ENCODE measurements at places on chromosomes 6 and 20.

GRCh38 chr6:89122625-89123024 lies 4.8 kb upstream of the SRSF12 start:
- DNase-seq: peak; percentile 35

- no peak for DNase-seq
Measured at GRCh38 chr20:11301699-11302098, 616.0 kb upstream of the BTBD3 start.

- DNase-seq: no peak
Measured at GRCh38 chr6:31252625-31253024, 19.3 kb downstream of the HLA-C start.

GRCh38 chr20:17417225-17417624 lies 114.0 kb downstream of the BFSP1 start:
- no peak for DNase-seq

DNA sequence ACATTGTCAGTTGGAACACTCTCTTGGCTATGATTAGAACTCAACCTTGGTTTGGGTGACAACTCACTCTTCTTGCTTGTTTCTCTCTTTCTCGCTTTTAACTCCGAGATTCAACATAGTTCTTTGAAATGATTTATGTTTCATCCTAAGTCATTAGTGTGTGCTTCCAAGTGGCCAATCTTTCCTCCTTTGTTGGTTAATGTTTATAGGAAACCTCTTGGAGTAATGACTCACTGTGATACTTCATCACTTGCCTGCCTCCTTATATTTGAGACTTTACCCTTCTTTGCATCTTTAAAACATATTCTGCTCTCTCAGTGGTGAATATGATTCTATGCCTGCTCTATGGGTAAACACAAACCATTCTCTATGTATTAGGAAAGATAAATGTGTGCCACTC lies 279.7 kb upstream of the FLRT3 start:
- DNase-seq: no peak

DNA sequence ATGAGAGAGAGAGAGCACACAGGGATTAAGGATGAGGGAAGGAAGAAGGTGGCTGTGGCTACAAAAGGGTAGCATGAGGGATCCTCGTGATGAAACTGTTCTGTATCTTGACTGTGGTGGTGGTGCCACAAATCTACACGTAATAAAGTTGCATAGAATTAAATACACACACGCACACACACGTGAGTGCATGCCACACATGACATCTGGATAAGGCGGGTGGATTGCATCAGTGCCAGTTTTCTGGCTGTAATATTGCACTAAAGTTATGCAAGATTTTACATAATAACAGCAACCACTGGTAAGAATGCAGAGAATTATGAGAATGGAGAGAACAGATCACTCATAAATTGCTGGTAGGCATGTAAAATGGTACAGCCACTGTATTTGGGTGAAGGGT lies 16.9 kb upstream of the STK35 start:
- DNase-seq: no peak

- DNase-seq: no peak
Measured at GRCh38 chr20:48294942-48295341, 509.7 kb upstream of the SULF2 start.

DNA sequence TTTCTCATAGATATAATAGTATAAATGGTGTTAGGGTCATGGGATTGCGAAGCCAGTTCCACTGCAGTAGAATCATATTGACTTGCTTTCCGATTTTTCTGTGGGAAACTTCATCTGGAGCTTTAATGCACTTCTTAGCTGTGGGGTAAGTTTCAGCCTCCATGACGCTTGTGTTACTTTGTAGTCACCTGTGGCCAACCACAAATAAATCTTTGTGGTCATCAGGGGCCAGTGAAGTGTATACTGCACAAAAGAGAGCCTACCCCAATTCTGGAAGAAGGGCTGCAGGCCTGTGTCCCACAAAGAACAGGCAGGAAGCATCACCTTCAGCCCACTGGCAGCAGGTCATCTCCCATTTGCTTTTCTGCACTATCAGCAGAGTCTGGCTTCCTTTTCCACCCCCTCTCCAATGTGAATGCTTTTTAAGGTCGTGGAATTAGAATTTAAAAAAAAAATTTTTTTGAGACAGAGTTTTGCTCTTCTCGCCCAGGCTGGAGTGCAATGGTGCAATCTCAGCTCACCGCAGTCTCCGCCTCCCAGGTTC lies 32.0 kb downstream of the MTHFD1L start:
- DNase-seq: no peak

DNA sequence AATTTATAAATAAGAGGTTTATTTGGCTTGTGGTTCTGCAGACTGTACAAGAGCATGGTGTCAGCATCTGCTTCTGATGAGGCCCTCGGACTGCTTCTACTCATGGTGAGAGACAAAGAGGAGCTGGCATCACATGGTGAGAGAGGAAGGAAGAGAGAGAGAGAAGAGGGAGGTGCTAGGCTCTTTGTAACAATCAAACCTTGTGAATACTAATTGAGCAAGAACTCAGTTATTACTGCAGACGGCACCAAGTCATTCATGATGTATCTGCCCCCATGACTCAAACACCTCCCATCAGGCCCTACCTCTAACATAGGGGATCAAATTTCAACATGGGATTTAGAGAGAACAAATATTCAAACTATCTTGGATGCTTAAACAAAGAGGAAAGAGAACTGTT lies 6.3 kb upstream of the SIRPG start:
- DNase-seq: no peak

- no peak for DNase-seq
Measured at GRCh38 chr20:13915284-13915683, 75.1 kb downstream of the SEL1L2 start.

GRCh38 chr6:3355358-3356055 lies 96.8 kb downstream of the PSMG4 start:
- DNase-seq: peak; percentile 35

- no peak for DNase-seq
Measured at GRCh38 chr20:4809707-4810106, 88.0 kb downstream of the PRND start.

- no peak for DNase-seq
Measured at GRCh38 chr6:159071843-159072769, 27.3 kb upstream of the TAGAP start.

GRCh38 chr6:129140526-129140925 lies 257.6 kb downstream of the LAMA2 start:
- no peak for DNase-seq

- no peak for DNase-seq
Measured at GRCh38 chr6:113451049-113451448, 406.1 kb upstream of the MARCKS start.

DNA sequence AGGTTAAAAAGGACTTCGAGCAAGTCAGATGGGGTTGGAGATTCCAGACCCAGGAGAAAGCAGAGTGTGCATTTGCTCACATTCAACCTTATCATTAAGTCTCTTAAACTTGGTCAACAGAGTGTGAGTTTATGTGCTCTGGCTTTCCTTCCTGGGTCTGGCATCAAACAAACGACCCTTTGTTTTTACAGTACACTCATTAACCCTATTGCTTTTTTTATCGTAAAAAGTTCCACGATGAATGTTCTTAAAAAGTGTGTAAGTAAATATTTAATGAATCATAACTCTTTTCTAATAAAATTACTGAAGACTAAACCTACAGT lies 2.5 kb downstream of the FYN start:
- no peak for DNase-seq

GRCh38 chr6:67458265-67458664 lies 1176.8 kb upstream of the ADGRB3 start:
- DNase-seq: no peak

DNA sequence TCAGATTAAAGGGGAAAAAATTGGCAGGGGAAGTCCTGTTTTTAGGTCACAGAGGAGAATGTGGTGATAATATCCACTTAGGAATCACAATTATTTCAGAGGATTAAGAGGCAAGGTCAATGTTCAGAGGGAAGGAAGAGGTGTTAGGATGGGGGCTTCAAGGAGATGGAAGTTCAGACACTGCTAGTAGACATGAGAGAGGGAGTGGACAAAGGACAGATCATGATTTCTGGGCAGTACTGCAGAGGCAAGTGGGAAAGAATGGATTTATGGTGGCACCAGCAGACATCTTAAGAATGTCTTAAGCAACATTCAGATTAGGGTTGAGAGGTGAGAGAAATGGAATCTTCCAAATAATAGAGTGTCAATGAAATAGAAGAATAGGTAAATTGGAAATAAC lies 9.9 kb downstream of the PCSK2 start:
- DNase-seq: no peak

DNA sequence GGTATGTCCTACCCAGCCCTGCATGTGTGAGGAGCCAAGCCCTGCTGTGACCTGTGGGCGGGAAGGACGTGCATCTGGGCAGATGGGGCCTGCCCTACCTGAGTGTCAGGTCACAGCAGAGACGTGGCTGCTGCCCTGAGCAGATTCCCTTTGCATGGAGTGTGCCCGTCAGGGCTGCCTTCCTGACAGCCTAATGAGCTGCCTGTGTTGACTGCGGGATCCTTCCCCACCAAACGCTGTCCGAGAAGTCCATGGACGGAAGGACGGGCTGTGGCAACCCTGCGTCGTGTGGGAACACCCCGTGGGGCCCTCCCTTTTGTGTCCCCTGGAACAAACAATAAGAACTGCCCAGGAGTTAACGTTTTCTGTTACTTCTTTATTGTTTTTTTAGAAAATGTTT lies 343.2 kb downstream of the CDH4 start:
- no peak for DNase-seq

DNA sequence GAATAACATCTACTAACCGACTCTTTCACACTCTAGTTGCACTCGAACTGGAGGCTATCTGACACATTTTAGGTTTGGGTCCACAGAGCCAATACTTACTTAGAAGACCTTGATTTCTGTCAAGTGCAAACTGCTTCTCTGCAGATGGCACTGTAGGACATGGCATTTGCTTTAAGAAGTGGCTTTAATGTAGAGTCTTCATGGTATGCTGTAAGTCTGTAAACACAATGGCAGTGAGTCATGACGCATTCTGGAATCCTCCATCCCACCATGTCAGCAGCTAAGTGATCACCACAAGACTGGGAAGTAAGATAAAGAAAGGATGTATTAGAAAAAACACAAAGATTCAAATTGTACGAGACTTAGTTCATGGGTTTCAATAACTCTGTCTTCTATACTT lies 377.0 kb upstream of the NOX3 start:
- DNase-seq: no peak

GRCh38 chr20:61254881-61255626 lies 3.0 kb downstream of the CDH4 start:
- DNase-seq: no peak

GRCh38 chr6:148441454-148441911 lies 98.8 kb downstream of the SASH1 start:
- DNase-seq: no peak

DNA sequence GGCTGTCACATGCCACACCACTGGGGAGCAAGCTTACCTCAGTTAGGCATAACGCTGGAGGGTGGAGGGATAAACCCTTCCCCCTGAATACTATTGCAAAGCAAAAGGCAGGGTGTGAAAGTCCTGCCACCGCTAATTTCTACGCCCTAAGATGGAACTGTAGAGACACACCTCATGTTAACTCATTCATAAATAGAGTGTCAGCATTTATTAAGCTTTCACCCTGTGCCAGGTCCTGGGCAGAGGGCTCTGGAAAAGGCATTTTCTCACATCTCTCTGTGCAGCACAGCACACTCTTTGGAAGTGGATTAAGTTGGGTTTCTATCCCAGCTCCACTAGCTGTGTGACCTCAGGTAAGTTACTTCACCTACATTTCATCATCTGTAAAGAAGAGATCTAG lies 21.8 kb downstream of the TMEM14B start:
- no peak for DNase-seq

- DNase-seq: no peak
Measured at GRCh38 chr20:6700563-6701329, 66.7 kb upstream of the BMP2 start.

DNA sequence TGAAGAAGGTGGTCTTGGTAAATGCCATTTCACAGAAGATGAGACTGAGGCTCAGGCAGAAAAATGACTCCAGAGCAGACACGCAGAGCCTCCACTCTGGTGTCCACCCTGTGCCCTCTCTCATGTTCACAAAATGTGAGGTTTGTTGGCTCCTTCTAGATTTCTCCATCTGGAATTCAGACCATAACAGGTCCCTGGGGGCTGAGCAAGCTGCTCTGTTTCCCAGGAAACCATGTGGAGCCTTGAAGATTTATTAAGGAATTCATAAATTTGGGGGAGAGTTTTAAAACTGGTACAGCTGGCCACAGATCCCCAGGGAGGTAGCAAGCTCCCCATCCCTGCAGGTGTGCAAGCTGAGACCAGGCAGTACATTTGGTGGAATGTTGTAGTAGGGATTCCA lies 38.8 kb upstream of the SIRPA start:
- no peak for DNase-seq

GRCh38 chr6:24824142-24824938 lies 25.6 kb upstream of the ARMH2 start:
- DNase-seq: no peak

DNA sequence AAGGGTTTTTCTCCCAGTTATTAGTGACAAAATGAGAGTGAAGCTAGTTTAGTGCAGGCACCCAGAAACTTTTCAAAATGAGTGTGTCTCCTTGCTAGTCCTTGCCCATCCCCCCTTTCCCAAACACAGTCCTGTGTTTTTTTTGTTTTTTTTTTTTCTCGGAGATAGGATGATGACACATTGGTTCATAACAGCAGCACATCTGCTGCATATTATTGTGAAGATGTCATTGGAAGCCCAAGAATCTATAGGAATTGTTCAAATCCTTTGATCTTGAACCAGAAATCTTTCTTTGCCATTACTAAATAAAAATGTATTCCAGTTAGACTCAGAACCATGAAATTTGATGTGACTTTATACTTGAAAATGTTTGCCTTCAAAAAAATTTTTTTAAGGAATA lies 162.4 kb downstream of the FRK start:
- no peak for DNase-seq

- no peak for DNase-seq
Measured at GRCh38 chr20:14245368-14245970, 91.9 kb downstream of the FLRT3 start.

DNA sequence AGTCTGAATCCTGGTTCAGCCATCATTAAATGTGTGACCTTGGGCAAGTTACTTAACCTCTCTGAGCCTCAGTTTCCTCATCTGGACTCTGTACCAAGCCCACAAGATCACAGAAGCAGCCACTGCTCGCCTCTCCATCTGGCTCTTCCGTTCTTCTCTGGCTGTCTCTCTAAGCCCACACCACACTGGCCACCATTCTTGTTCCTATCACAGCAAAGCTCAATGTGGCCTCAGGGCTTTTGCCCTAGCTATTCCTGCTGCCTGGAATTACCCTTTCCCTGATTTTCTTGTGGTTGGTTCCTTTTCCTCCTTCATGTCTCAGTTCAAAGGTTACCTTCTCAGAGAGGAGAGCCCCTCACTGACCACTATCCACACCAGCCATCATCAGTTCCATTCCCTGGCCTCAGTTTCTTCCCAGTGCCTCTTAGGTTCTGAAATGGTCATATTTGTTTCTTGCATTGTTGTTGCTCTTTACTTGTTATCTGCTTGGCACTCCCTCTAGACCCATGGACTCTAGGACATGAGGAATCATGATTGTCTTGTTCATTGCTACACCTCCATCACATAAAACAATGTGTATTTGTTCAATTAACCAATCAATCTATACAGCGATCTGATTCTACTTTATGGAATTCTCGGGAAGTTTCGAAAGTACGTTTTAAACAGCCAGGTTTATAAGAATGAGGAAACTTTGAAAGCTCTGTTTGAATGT lies 56.5 kb upstream of the PTPN1 start:
- no peak for DNase-seq

GRCh38 chr20:13468166-13468565 lies 170.6 kb downstream of the TASP1 start:
- DNase-seq: no peak

Data from CD4-positive, alpha-beta T cell treated with Interleukin-15 for 4 hours (primary cell).